ENCODE measurements at places on chromosomes 1 and 21.
A peak's percentile ranks its signal among the peaks of the same experiment; 100 is the strongest.

GRCh38 chr1:182527680-182528079 lies 61.4 kb downstream of the RNASEL start:
- no peak for DNase-seq

- no peak for DNase-seq
Measured at GRCh38 chr1:21435646-21436487, 4.1 kb upstream of the NBPF3 start.

GRCh38 chr1:19619697-19620384 lies 24.3 kb upstream of the NBL1 start:
- DNase-seq = no peak

- DNase-seq = no peak
Measured at GRCh38 chr1:93537396-93537795, 89.5 kb downstream of the FNBP1L start.

DNA sequence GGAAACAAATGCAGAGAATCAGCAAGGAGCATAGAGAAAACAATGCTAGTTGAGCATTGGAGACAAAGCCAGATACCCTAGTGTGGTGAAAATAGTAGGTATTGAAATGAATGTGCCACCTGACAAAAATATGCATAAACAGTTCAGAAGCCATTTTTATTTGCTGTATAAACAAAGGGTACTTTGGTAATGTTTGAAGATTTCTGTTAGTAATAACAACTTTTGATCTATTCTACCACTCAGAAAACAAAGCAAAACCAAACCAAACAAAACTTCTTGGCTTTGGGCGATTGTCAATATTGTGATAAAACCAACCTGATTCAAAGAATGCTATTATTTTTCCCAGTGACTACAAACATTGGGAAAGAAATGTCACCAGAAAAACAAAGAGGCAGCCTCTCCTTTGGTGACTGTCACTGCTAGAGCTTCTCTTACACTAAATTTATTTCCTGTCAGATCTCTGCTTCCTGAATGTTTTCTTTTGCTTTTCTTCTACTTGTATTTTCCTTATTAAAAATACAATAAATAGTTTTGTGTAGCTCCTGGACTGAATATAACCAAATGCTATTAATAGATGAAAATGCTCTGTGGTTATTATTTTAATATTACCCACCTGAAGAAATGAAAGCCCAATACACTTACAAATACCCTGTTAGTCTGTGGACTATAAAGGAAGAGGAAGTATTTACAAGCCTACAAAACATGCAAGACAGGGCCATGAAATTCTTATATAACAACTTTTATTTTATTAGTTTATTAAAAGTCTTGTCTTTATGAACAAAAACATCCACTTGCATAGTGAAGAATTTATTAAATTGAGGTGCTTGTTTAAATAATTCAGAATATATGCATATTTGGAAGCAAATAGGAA lies 5.7 kb downstream of the ATP6V1G3 start:
- DNase-seq = no peak

GRCh38 chr1:92563457-92564216 lies 76.9 kb upstream of the GFI1 start:
- no peak for DNase-seq

DNA sequence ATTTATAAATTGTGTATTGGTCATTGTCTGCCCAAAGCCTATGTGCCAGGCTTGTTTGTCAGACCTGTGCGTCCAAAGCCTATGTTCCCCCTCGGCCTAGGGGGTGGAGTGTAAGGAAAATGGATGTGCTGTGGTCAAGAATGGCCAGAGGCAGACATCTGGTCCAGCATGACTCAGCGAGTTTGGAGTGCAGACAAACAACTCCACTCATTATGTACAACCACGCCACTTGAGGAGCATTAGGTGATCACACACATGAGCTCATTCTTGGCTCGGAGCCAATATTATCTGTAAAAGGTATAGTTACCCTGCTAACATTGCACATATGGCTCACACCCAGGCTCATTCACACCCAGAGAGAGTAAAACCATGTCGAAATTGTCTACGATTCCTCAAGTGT lies 1047.6 kb upstream of the ADGRL4 start:
- no peak for DNase-seq

GRCh38 chr1:36807262-36807661 lies 227.1 kb downstream of the GRIK3 start:
- no peak for DNase-seq

- peak; percentile 36 for DNase-seq
Measured at GRCh38 chr21:26070822-26071425, 99.6 kb downstream of the APP start.

DNA sequence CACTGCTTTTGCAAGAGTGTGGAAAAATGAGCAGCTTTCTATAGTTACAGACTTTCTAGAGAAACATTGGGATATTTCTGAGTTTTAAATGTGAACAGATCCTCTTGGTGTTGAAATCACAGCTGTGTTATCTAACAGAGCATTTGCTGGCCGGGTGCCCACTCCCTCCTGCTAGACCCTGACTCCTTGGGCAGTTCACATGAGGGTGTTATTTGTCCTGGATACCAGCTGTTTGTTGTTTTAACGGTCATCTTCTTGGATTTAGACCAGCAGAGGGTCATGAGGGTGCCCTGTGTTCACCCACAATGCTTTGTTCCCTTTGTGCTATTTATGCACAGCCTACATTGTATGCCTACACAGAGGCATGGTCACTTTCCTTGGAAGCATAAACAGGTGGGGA lies 67.1 kb downstream of the CENPF start:
- DNase-seq = no peak

GRCh38 chr1:27332536-27333281 lies 9.1 kb upstream of the SYTL1 start:
- DNase-seq = peak; percentile 54

- DNase-seq = no peak
Measured at GRCh38 chr1:210686841-210687240, 358.1 kb downstream of the HHAT start.

DNA sequence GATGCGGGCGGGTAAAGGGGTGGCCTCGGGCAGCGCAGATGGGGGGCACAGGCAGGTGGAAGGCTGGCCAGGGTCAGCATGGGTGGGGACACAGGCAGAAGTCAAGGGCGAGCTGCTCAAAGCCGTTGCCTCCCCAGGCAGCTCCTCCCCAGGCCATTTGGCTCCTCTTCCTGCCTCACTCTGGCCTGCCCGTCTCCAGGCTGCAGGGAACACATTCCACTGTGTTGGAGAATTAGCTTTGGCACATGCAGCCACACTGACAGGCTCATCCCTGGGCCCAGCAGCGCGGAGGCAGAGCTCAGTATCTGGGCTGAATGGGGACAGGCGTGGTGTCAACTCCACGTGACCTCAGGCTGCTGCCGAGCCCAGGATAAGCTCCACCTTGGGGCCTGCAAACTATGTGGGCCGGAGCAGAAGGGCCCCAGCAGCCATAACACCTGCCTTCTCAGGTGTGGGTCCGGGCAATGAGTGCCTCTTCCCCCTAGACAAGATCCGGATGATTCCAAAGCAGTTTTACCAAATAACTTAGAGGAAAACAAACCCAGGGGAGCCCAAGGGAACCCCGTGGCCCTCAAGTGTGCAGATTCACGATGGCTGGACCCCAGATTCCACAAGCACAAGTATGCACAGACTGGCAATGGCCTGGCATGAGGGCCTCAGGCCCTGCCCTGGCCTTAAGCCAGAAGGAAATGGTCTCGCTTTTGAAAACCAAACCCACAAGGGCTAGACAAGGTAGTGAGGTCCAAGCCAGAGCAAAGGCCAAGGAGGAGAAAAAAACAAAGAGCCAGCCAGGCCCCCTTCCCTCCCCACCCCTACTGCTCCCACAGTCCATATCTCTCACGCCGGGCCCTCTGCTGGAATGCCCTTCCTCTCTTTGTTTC lies 40.2 kb downstream of the HSPG2 start:
- DNase-seq = no peak

DNA sequence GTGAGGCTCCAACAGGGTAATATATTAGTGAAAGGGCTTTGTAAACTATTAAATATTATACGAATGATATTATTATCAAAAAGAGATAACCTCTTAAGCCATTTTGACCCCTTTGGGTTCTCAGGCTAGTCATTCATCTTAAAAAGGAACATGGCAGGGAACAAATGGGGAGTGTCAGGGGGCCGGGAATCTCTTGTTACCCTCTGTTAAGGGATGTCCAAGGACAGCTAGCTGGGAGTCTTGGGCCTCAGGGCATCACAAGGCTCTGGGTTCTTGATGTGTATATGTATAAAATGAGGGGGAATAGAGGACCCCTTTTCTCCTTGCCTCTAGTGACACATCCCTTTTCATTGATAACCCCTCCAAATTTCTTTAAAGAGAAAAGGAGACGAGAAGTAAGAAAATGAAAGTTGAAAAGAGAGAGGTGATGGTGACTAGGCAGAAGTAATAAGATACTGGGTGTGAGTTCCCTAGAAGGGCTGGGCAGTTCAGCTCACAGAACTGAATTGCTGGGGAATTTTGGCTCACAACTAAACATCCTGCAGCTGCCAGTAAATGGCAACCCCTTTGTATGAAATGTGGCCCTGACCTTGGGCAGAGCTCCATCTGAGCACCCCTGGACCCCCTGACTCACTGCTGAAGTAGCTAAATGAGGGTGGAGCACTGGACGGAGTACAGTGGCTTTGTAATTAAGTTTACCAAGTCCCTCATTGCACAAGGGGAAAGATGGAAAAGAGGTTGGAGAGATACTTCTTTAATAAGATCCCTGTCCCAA lies 20.0 kb upstream of the ZNF326 start:
- DNase-seq = no peak

- no peak for DNase-seq
Measured at GRCh38 chr1:6667139-6667538, 34.5 kb downstream of the DNAJC11 start.

DNA sequence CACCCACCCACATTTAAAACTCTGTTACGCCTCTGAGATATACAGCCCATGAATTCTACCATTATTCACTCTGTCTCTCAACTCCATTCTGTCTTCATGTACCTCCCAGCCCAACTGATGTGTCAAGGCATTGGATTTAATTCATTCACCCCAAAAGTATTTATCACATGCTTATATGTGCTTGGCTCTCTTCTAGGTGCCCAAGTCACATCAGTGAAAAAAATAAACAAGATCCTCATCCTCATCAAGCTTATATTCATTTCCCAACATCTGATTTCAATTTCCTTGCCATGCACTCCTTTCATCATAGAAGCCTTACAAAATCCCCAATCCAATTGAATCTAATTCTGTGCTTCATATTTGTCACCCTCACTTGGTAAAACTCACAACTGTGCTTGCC lies 967.6 kb downstream of the LTN1 start:
- DNase-seq = no peak

DNA sequence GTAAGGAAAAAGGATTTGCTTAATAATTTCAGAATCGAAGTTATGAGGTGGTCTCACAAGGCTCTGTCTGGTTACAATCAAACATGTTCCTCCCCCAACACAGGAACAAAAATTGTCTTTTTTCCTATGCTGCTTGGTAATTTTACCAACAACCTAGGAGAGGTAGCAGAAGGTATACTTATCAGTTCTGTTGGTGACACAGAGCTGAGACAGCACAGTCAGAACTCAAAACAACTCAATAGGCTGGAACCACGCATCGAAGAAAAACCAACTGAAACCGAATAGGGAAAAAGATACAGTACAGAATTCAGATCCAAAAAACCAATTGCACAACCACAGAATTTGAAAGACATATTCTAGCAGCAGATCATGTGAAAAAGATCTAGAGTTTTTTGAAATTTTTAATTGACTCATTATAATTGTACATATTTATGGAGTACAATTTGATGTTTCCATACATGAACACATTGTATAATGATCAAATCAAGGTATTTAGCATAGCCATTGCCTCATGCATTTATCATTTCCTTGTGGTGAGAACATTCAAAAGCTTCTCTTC lies 3.8 kb downstream of the G0S2 start:
- DNase-seq = no peak

- no peak for DNase-seq
Measured at GRCh38 chr21:14923468-14923867, 141.3 kb downstream of the NRIP1 start.

DNA sequence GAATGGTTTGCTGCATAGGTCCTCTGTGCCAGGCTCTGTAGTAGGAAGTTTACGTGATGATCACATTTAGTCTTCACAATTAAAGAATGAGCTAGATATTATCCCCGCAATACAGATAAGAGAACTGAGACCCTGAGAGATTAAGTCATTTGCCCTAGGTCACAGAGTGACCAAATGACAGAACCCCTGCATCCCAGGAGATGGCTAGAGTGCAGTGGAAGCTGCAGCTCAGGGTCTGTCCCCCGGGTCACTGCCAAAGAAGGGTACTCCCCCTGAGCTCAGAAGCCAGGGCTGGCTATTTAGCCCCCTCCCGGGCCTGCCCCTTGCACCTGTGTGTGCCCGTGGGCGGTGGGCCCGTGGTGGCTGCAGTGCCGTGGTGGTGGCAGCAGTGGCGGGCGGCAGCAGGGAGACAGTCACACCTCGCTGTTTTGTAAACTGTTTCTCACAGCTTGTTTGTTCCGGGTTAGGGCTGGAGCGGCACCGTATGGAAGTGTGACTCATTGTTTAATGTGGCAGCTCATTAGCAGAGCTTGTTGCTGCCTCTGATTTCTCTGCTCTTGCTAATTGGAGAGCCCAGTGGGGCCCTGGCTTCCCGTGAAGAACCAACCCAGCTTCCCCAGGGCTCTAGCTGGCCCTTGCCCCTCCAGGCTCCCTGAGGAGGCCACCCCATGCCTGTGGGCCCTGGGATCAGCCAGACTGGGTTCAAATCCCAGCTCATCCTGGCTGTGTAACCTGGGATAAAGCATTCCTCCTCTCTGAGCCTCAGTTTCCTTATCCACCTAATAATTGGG lies 19.3 kb upstream of the FOXO6 start:
- no peak for DNase-seq

DNA sequence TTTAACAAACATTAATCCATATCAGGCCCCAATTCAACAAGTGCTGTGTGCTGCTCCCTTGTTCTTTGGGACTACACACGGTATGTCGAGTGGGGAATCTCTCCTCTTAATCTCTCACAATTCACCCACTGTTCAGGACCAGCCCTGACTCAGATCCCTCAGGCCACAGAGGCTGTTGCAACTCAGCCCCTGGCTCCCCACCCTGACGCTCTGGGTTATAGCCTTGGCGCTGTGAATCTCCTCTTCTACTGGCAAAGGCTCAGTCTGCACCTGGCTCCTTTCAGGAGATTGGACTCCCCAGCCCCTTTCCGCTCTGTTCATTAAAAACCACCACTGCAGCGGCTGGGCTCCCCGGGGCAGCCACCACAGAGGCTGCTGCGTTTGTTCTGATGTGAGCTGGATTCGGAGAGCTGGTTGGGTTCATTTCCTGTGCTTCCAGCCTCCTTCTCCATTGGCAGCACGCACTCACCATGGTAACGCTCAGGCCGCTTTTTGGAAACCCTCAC lies 13.0 kb downstream of the CAPN8 start:
- no peak for DNase-seq

GRCh38 chr1:219387211-219387610 lies 213.5 kb downstream of the LYPLAL1 start:
- DNase-seq = no peak

DNA sequence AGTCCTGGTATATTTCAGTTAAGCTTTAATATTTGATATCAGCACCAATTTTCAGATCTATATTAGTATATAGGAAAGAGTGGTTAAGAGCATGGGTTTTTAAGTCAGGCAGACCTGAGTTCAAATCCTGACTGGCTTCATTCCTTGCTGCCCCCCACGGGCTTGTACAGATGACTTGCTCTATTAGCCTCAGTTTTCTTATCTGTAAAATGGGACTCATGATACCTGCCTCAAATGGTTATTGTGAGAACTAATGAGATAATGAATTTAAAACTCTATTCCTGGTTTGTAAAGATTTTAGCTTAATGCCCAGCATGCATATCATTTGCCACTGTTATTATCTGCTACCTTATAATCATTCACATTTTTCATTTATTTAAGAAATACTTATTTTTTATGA lies 264.5 kb downstream of the RPS6KC1 start:
- no peak for DNase-seq

- DNase-seq = no peak
Measured at GRCh38 chr1:231618609-231619256, 7.9 kb upstream of the DISC1 start.
